8988T (cell line): ENCODE measurements at places on chromosomes 6 and 20.
A peak's percentile ranks its signal among the peaks of the same experiment; 100 is the strongest.

- no peak for DNase-seq
These were observed 152.4 kb upstream of the THBS2 start for GRCh38 chr6:169406034-169406433.

DNA sequence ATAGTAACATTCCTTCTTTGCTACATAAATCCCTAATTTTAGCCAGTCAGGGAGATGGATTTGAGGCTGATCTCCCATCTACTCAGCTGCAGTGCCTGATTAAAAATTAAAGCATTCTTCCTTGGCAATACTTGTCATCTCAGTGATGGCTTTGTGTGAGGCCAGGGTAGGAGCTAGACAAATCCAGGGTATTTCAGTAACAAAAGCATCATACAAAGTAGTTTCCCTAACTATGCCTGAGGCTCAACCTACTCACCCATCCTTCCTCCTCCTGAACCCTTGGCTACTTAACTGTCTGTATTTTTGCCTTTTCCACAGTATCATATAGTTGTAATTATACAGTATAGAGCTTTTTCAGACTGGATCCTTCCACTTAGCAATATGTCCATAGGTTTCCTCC, 37.7 kb downstream of the HLA-DRB5 start:
- DNase-seq, result no peak

DNA sequence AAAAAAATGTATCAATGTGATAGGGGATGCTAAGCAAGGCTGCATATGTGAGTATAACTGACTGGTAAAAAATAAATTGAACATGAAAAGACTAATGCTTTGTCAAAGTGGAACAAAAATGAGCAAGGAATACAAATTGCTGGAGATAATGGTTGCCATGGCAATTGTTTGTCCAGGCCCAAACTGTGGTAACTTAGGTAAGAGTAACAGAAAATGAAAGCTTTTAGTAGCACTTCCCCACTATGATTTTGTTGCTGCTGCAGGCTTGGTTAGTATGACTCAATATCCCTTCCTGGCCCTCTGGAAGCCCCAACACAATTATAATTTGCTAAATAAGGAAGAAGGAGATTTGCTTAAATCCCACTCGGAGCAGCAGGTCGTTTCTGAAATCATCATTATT, 577.1 kb downstream of the DOK5 start:
- no peak for DNase-seq

DNA sequence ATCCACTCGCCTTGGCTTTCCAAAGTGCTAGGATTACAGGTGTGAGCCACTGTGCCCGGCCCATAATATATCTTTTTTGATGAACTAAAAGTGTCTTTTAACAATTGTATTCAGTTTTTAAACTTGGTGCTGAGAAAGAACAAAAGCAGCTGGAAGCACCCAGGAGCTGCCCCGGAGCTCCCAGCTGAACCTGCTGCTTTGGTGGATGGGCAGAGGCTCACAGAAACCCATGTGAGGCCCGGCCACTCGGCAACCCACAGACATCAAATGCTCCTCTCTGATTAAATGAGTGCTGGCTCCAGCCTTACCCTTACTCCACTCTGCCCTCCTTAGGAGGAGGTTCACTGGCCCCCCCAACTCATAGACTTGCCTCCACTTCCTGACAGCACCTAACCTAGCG, 59.4 kb upstream of the FRMD1 start:
- DNase-seq, result no peak

DNA sequence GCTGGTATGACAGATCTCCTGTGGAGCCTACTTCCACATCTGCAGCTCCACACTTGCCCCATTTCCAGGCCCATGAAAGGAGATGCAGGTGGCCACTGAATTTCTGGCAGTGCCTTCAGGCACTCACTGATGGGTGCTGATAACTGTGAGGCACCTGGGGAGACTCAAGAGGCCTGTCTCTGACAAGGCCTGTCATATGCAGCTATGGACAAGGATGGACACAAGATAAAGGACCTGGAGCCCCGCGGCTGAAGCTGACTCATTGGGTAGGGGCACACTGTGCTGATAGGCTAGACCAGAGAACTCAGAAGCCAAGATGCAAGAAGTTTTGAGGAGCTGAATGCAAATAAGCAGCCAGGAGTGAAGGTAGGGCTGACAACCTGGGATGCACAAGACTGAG, 81.0 kb upstream of the LRFN2 start:
- no peak for DNase-seq

- no peak for DNase-seq
These were observed 181.8 kb upstream of the PDE10A start for GRCh38 chr6:165844801-165845364.

- DNase-seq, result no peak
These were observed 37.9 kb downstream of the PRDM1 start for GRCh38 chr6:106124015-106124414.

DNA sequence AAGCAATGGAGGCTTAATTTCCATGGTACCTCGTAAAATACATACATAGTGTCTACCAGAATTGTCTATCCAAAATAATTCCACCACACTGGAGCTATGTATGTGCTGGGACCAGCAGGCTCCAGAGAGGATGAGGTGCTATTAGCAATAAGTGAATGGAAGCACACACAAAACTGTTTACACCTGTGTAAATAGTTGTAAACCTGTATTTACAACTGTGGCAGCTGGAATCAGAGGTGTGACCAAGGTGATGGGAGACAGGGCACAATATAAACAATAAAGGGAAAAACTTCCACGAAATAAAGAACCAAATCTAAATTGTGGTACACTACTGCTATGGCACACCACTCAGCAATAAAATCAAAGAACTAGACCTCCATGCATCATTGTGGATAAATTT, 14.4 kb downstream of the RARS2 start:
- no peak for DNase-seq

- no peak for DNase-seq
These were observed 4.9 kb upstream of the PTGIS start for GRCh38 chr20:49572857-49573256.

- no peak for DNase-seq
These were observed 25.9 kb downstream of the TRAF3IP2 start for GRCh38 chr6:111579816-111580215.

DNA sequence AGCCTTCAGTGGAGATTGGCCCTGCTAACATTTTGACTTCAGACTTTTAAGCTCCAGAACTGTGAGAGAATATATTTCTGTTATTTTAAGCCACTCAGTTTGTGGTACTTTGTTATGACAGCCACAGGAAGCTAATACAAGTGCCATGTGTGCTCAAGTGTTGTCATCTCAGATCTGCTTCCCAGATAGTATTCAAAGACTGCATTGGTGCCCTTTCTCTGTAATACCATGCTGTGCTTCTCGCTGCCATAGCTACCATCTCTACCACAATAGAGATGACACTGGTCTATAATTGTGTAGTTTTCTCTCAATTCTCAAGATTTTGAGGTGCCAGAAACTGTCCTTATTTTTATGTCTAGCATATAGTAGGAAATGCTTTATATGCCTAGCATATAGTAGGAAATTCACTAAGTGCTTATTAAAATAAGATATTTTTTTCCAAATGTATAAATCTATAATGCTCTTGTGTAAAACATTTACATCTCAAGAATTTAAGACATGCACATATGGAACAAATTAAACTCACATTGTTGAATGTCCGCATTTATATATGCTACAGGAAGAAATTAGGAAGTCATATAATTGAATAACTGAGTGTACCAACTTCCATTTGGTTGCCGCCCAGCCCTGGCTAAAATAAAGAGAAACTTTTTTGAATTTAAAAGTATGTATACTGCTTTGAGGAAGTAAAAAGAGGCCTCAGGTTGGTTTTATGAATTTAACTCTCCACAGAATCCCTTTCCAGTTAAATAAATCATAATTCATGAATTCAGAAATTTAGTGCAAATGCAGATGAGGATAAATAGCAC, 77.6 kb downstream of the TPBG start:
- no peak for DNase-seq

DNA sequence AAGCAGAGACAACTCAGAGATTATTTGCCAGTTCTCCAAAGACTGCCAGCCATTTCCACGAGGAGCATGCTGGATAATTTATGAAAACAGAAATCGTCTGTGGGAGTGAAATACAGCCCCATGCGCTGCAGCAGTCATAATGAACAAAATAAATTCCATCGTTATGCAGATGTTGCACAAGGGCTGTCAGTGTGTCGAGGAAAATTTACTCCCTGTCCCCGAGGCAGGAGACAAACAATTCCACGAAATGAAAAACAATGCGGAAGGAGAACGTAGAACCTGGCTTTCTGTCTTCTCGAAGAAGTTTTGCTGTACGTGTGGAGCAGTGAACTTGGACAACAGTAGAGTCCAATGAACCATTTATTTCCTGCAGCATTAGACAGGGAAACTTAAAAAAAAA, 399.4 kb downstream of the CD83 start:
- DNase-seq, result no peak

DNA sequence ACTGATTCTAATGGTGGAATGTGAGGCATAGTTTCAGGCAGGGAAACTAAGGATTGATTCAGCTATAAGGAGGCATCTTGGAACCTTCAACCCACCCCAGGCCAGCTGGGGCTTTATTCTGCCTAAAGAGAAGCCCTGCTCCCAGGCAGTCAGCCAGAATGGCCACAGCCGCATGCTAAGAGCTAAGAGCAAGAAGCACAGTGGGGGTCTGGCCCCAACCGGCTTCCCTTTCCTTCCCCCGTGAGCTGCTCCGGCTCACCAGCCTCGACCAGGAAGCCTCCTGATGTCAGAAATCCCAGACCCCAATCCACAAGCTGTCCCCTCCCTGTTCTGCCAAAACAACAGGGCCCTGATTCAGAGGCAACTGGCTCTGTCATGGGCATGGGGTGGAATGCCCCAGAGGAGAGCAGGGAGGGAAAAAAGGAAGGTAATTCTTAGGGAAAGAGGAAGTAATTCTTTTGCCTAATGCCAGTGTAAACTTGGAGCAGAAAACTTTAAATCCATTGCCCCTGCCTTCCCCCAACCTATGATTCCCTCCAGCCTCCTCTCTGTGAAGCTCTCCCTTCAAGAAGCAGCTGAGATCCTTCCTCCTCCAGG, 6.9 kb downstream of the GRM4 start:
- DNase-seq, result no peak

DNA sequence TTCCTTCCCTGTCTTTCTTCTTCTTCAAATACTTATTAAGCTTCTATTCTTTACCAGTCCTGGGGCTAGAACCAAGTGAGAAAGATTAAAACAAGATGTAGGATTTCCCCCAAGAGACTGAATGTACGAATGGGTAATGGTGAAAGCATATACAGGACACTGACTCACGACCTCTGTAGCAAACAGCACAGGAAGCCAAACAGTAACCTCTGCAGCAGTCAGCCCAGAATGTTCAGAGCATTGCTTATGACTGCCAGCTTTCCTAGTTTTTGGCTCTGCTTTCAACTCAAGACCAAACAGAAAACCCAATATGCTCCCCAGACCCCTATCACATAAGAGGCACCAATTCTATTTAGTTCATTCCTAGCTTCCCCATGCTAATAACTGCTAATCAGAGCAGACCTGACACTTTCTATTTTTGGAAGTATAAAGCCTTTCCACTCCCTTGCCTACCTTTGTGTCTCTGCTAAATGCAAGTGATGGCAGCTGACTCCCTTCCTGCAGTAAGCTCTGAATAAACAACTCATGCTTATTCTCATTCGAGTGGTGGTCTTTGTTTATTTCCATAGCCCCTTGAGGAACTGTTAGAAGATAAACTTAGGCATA, 690.6 kb downstream of the EPM2A start:
- no peak for DNase-seq

DNA sequence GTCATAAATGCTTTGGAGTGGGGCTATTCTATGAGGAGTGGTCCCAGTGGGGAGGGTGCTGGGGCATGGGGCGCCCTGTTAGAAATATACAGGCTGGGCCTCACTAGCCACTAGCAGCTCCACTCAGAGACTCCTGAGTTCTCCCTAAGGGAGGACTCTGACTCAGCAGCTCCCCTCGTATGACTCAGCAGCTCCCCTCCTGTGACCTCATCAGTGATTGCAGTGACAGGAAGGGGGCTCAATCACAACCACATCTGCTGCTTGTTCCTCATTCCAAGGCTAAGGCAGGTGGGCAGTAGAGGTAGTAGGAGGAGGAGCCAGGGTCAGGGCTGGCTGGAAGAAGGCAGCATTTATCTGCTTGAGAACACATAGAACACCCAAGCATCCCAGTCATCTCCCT, 73.7 kb downstream of the PRND start:
- DNase-seq, result peak; percentile 40

DNA sequence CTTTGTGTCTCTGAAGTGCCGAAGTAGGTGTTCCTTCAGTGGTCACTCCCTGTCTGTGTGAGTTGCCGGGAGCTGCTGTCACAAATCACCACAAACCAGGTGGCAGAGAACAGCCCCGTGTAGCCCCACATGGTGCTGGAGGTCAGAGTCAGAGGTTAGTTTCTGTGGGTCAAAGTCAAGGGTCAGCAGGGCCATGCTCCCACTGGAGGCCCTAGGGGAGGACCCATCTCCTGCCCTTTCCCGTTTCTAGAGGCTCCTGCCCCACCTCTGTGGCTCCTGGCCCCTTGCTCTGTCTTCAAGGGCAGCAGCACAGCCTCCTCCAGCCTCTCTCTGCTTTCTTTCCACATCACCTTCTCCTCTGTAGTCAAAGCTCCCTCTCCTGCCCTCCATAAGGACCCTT, 264.3 kb downstream of the TAF4 start:
- DNase-seq, result no peak

DNA sequence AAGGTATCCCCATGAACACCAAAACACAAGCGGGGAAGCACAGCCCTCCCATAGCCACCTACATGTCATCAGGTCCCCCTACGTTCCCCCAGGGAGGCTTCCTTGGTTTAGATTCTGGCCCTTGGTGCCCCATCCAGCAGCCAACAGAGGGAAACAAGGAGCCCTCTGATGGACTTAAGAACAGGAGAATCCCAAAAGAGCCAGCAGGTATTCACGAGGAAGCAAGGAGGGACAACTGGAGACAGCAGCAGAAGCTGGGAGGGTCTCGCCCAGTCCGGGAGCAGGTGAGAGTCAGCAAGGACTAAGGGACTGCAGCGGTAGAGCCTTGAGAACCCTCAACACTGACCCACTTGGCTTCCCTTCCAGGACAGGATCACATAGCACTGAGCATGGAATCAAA, 58.4 kb upstream of the TOP1 start:
- DNase-seq, result no peak

DNA sequence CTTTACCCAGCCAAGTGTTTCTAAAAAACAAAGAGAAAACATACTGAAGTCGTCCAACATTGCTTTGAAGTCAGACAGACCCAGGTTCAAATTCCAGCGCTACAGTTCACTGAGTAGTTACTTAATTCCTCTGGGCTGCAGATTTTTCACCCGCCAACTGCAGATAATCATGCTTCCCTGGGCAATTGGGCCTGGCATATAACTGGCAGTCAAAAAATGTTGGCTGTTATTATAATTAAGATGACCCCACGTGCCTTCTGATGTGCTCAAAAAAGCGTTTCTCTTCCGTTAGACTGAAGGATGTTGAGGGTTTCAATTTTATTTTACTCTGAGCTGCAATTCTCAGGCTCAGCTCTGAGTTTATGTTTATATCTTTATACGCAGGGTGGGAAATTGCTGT, 156.1 kb upstream of the CITED2 start:
- no peak for DNase-seq

DNA sequence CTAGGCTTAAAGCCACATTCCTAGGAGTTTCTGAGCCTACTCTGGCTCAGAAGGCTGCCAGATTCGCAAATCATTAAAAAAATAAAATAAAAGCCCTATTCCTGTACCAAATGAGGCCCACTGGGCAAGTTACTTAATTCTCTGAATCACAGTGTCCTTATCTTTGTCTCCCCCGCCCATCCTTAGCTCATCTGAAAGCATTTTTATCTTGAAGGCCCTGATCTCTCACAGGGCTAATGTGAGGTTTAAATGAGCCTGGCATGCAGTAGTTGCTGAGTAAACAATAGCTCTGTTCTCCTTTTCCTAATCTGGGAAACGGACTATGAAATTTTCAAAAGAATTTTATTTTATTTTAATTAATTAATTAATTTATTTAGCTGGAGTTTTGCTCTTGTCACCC, 2.1 kb upstream of the ZBTB12 start:
- peak; percentile 6 for DNase-seq

- DNase-seq, result no peak
These were observed 39.1 kb upstream of the ARHGAP18 start for GRCh38 chr6:129748901-129749748.
